ENCODE measurements at places on chromosomes 4 and X. TPM values are rescaled to one million over a fixed set of nuclear protein-coding genes. Genes with fewer than 3 reads are reported as not detected.

DNA sequence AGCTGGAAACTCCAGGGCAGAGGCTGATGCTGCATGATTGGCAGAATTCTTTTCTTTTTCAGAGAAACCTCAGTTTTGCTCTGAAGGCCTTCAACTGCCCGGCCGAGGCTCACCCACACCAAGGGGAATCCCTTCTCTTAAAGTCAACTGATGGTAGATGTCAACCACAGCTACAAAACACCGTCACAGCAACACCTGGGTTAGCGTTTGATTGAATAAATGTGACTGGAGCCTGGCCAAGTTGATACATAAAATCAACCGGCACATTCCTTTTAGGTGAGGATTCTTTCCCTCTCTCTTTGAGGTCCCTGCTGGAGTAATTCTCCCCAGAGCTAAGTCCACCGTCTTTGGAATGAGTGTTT, 15.2 kb upstream of the KIAA0232 start:
- DNase-seq = no peak
- no peaks in the 10 kb centered on the region for H3K27me3 ChIP-seq
- no peak overlapping the region for H3K27ac ChIP-seq

GRCh38 chr4:135098061-135098460, 896.5 kb upstream of the PABPC4L start:
- no peak overlapping the region for H3K27ac ChIP-seq
- no peaks in the 10 kb centered on the region for H3K36me3 ChIP-seq
- H3K4me1 ChIP-seq = no peaks in the 10 kb centered on the region
- no peak overlapping the region for H3K4me3 ChIP-seq

DNA sequence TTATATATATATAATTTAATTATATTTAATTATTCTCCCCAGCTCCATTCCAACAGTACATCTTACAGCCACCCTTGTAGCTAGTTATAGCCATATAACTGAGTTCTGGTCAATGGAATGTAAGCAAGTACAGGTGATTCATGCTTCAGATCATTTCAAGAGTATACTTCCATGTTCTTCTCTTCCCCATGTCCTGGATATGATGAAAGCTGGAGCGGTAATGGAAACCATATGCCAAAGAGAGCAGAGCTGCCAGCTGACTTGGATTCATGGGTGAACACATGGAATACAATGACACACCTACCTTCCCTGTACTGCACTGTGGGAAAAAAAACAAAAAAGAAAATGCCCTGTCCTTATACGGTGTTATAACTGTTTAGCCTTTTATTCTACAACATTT, 17.5 kb upstream of the CORIN start:
- no peaks in the 10 kb centered on the region for H3K36me3 ChIP-seq
- peaks cover 16% of the 10 kb centered on the region for H3K4me1 ChIP-seq
- H3K27ac ChIP-seq = peak overlapping the region; percentile 80
- no peak overlapping the region for H3K4me3 ChIP-seq
- no peak for DNase-seq

- no peak for DNase-seq
- H3K36me3 ChIP-seq = no peaks in the 10 kb centered on the region
- H3K4me1 ChIP-seq = no peaks in the 10 kb centered on the region
- H3K27me3 ChIP-seq = no peaks in the 10 kb centered on the region
- no peak overlapping the region for H3K27ac ChIP-seq
- no peak overlapping the region for H3K4me3 ChIP-seq
These were observed 2045.7 kb upstream of the TENM3 start for GRCh38 chr4:180197471-180197870.

- no peaks in the 10 kb centered on the region for H3K27me3 ChIP-seq
- H3K27ac ChIP-seq = no peak within 1 kb of the TSS
- H3K36me3 ChIP-seq = no peaks in the 10 kb centered on the region
- peak within 1 kb of the TSS; percentile 40 for H3K4me3 ChIP-seq
- no peaks in the 10 kb centered on the region for H3K4me1 ChIP-seq
- no peak for DNase-seq
These were observed at the start of gene MAGEE2 for GRCh38 chrX:75784680-75785491. TSS of gene MAGEE2 (minus strand) at chrX:75785254. CDS start at chrX:75785051, 203 bp downstream.

DNA sequence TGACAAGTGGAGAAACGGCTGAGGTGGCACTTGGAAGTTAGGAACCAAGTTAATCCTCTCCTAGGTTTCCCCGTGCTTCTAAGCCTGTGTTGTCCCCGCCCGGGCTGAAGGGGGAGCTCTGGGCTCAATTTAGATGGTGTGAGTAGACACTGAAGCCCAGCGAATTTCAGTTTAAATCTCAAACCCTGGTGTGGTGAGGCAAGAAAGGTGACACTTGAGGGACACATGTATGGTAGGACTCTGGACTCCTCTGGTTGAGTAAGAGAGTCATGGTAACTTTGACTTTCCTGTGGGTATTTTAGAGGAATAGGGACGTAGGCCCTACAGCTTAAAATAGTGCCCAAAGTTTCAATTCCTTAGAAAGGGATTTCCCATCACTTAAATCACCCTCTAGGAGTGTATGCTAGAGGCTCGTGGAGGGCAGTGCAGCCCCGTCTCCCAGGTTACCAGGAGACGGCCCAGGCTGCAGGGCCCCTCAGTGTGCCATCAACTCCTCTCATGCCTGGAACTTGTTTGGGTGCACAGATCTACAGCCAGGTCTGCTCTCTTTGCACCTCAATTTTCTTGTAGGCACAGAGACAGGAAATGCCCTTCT, 24.0 kb downstream of the HAND2 start:
- peaks cover 97% of the 10 kb centered on the region for H3K27me3 ChIP-seq
- no peak for DNase-seq
- no peak overlapping the region for H3K27ac ChIP-seq
- H3K4me3 ChIP-seq = no peak overlapping the region

The SRPX gene
- total RNA-seq = 46.5 TPM

The MID1IP1 gene
- 37.1 TPM for total RNA-seq

The CHRDL1 gene
- 5.2 TPM for total RNA-seq

The NKAP gene
- total RNA-seq = 7.5 TPM
